Fibroblast of lung (primary cell): ENCODE measurements at places on chromosomes 12 and 14.
A peak's percentile ranks its signal among the peaks of the same experiment; 100 is the strongest.

DNA sequence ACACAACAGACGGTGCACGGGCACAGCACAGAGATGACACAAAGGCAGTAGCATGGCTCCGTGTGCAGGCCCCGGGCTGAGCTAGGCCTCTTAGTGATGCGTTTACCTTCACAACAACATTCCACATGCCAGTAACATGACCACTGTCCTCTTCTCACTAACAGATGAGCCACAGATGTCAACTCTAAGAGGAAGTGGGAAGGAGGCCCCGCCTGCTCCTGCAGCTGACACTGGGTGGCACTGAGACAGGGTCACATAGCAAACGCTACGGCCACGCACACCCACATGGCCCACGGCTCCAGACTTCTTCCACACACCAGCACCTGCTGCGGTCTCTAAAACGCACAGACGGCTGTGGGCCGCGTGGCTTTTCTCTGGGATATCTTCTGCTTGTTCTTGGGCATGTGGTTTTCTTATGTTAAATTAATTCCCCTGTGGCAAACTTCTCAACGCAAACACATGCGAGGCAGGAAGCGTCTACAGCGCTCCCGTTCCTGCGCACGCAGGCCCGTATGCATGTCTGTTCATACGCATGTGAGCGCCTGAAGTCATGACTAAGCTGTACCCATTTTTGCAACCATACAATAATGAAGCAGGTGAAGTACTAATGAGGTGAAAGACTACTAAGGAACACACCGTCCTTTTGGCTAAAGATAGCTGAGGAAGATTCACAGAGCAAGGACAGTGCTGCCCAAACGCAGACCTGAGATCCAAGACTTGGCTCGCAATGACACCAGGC, 26.8 kb downstream of the AMN start:
- H3K4me1 ChIP-seq: no peaks in the 10 kb centered on the region
- peaks cover 51% of the 10 kb centered on the region for H3K36me3 ChIP-seq
- DNase-seq: peak; percentile 22
- no peaks in the 10 kb centered on the region for H3K27me3 ChIP-seq

GRCh38 chr12:104600790-104601739, 144.3 kb downstream of the CHST11 start:
- H3K27ac ChIP-seq: no peak overlapping the region
- H3K36me3 ChIP-seq: no peaks in the 10 kb centered on the region
- no peak for DNase-seq
- H3K27me3 ChIP-seq: no peaks in the 10 kb centered on the region
- peaks cover 22% of the 10 kb centered on the region for H3K4me1 ChIP-seq

GRCh38 chr12:47270782-47271664, 191.3 kb upstream of the AMIGO2 start:
- no peaks in the 10 kb centered on the region for H3K4me1 ChIP-seq
- H3K36me3 ChIP-seq: no peaks in the 10 kb centered on the region
- no peak overlapping the region for H3K4me3 ChIP-seq
- no peaks in the 10 kb centered on the region for H3K27me3 ChIP-seq

DNA sequence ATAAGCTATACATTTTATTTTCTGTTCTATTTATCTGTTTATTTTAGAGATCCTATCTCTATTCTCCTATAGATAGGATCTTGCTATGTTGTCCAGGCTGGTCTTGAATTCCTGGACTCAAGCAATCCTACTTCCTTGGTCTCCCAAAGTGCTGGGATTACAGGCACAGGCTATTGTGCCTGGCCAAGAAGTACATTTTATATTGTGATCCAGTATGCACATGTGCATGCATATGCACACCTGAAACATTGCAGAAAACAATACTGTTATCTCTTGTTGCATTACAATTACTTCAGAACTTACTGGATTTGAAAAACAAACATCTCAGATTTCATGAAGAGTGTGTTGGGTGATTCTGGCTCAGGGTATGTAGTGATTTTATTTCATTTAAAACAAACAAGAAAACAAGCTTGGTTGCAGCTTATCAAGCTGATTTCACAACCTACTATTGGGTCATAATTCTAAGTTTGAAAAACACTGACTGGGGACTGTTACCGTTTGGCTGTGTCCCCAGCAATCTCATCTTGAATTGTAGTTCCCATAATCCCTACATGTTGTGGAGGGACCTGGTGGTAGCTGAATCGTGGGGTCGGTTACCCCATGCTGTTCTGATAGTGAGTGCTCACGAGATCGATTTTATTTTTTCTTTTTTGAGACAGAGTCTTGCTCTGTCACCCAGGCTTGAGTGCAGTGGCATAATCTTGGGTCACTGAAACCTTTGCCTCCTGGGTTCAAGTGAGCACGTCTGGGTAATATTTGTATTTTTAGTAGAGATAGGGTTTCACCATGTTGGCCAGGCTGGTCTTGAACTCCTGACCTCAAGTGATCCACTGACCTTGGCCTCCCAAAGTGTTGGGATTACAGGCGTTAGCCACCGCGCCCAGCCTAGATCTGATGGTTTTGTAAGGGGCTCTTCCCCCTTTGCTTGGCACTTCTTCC, 31.3 kb downstream of the ERC1 start:
- H3K4me3 ChIP-seq: no peak overlapping the region
- DNase-seq: no peak
- H3K36me3 ChIP-seq: no peaks in the 10 kb centered on the region
- H3K27ac ChIP-seq: no peak overlapping the region

DNA sequence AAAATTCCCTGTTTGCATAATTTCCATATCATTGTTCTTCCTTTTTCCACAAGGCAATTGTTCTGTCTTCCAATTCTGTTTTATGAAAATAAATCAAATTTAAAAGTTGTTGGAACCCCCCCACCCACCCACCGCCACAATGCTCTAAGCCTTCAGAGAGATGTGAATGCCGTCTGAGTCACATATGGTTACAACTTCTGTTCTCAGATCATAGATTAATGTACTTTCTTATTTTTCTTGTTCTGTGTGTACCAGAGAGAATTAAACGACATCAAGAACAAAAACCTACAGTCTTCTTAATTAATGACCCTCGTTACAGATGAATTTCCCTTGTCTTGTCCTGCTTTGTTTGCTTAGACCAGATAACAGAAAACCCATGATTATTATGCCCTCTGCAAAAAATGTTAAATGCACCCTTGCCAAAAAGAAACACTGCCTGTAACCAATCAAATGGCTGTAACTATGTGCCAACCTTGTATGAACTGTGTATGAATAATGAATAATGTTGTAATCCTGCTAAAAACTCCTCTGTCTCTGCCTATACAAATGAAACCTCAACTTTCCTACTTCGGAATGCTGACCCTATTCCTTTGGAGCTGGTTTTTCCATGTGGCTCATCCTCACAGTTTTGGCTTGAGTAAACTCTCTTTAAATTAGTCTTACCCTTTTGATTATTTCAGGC, 14.0 kb downstream of the OR6S1 start:
- H3K36me3 ChIP-seq: no peaks in the 10 kb centered on the region
- no peak for DNase-seq

DNA sequence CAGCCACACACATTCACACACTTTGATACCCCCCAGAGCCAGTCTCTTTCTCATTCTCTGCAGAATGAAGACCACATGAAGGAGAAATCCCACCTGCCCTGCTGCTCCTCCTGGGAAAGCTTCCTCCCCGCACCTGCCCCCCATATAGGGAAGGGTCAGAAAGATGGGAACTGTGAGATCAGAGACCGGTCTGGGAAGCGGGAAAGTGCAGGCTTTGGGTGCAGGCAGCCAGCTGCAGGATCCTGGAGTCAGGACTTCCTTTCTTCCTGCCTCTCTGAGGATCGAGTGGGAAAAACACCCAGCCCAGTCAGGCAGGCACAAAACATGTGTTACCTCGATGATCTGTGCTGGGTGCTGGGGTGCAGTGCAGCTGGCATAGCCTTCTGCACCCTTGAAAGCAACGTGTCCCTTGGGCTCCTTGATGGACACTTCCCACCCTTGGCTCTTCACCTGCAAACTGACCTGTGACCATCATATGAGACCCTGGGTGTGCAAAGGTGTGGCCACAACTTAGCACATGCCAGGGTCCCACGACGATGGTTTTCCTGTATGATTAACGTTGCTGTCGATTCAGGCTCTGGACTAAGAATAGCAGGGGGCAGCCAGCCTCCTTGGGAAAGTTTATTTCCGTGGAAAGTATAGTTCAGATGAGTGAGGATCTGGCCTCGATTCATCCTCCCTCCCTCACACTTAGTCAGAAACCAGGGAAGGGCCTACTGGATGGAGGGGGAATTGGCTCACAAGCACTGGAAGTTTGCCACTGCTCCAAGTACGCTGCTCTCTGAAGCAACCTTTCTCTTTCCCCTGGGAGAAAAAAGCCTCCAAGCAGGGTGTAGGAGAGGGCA, 105.4 kb upstream of the MED13L start:
- peaks cover 18% of the 10 kb centered on the region for H3K4me1 ChIP-seq
- no peaks in the 10 kb centered on the region for H3K27me3 ChIP-seq
- peak overlapping the region; percentile 18 for H3K4me3 ChIP-seq
- H3K36me3 ChIP-seq: no peaks in the 10 kb centered on the region

DNA sequence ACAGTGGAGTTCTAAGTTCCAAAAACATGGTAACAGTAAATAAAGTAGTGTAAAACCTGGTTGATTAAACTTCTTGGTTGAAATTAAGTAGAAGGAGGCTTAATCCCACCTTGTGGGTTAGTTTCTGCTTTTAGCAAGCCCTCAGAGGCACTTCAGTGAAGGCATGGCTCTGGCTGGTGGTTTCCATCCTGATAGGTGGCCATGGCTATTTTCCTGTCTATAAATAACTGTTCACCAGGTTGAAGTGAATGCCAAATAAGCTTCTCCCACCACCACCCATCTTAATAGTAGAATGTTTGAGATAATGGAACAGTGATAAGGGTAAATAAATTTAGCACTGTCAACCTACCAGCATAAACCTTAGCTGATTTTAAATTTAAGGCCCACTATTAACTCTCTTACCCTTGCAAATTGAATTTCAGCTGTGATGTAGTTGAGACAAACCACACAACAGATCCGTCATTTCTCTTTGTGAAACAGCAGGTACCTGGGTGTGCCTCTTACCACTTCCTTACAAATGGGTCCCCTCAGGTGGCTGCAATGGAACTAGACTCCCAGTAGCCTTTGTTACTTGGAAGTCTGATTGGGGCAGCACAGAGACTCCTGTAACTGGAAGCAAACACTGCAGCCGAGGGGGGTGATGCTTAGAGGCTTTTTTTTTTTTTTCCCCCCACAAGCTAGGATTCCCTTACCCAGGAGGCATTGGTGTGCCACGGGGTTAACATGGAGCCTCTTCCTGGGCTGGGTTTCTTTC, 41.4 kb downstream of the DAAM1 start:
- no peak overlapping the region for H3K27ac ChIP-seq
- H3K36me3 ChIP-seq: no peaks in the 10 kb centered on the region
- H3K27me3 ChIP-seq: no peaks in the 10 kb centered on the region
- H3K4me1 ChIP-seq: no peaks in the 10 kb centered on the region
- no peak overlapping the region for H3K4me3 ChIP-seq

DNA sequence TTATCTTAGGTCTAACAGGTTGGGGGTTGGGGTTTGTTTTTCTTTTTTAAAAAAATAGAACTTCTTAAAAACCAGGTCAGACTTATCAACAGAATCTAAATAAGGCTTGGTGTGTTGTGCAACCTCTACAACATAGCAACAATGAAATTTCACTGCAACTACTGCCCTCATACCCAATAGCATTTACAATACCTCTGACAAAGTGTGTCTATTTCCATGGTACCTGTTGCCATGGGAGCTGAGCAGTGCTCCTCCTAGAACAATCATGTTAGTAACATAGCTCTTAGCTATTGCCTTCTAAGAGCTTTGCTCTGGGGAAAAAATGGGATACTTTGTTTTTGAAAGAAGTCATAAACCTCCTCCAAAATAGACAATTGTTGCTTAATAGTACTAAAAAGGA, 103.3 kb upstream of the CCDC175 start:
- H3K27ac ChIP-seq: no peak overlapping the region
- H3K4me3 ChIP-seq: no peak overlapping the region
- no peaks in the 10 kb centered on the region for H3K4me1 ChIP-seq
- DNase-seq: peak; percentile 3
- no peaks in the 10 kb centered on the region for H3K36me3 ChIP-seq

- H3K27ac ChIP-seq: no peak overlapping the region
- no peak overlapping the region for H3K4me3 ChIP-seq
- H3K36me3 ChIP-seq: no peaks in the 10 kb centered on the region
- peaks cover 5% of the 10 kb centered on the region for H3K4me1 ChIP-seq
- no peaks in the 10 kb centered on the region for H3K27me3 ChIP-seq
- DNase-seq: peak; percentile 76
Measured at GRCh38 chr12:131869871-131870418, 24.5 kb upstream of the ULK1 start.

GRCh38 chr14:99732436-99733210, 48.5 kb downstream of the CYP46A1 start:
- H3K27ac ChIP-seq: no peak overlapping the region
- no peak overlapping the region for H3K4me3 ChIP-seq
- DNase-seq: no peak
- H3K4me1 ChIP-seq: peaks cover 8% of the 10 kb centered on the region

- no peaks in the 10 kb centered on the region for H3K4me1 ChIP-seq
- no peak overlapping the region for H3K4me3 ChIP-seq
- H3K36me3 ChIP-seq: no peaks in the 10 kb centered on the region
- H3K27me3 ChIP-seq: no peaks in the 10 kb centered on the region
Measured at GRCh38 chr12:88876857-88877256, 296.6 kb upstream of the KITLG start.

DNA sequence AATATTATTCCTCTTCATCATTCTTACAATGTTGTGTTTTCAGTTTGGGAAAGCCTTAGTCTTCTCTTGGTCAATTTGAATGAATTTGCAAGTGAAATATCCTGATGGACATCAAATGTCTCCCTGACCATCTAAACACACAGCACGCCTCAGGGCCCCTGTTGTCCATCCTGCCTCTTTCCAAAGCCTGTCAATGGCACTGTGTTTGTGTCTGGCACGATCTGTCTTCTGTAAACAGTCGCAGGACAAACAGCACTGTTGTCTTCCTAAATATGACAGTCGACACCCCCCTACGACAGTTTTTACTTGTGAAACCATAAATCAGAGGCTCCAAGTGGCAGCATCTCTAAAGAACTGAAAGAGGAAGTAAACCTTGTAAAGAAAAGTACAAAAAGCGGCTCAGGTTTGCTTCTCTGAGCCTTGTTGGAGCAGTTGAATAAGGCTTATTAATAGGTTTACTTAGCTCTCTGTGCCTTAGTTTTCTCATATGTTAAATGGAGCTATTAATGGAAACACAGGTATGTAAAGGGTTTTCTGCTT, 285.8 kb downstream of the NRXN3 start:
- H3K4me1 ChIP-seq: no peaks in the 10 kb centered on the region
- H3K27ac ChIP-seq: no peak overlapping the region
- no peak overlapping the region for H3K4me3 ChIP-seq
- no peak for DNase-seq
- H3K27me3 ChIP-seq: no peaks in the 10 kb centered on the region

DNA sequence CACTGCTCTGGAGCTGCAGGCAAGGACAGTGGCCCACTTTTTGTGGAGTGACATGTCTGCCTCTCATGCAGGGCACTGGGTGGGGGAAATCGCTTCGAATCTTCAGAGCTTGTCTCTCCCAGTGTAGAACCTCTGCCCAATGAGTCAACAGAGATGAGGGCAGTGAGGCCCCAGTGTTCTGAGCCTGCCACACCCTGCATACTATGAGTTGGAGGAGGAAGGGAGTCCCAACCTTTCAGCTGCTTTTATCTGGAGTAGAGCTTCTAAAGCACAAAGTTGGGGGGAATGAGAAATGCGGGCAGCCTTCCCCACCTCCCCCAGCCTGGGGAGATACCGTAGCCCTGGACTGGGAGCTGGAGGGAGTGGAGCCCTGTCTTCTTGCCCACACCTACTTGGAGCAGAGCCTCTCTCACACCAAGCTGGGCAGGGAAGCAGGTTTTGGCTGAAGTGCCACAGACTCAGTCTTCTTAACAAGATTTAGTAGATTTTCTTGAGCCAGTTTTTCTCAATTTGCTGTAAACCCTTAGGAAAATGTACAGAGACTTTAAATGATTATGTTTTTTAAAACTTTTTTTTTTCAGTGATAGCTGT, 159.1 kb downstream of the ADGRD1 start:
- H3K4me3 ChIP-seq: no peak overlapping the region
- H3K27me3 ChIP-seq: no peaks in the 10 kb centered on the region
- no peaks in the 10 kb centered on the region for H3K4me1 ChIP-seq
- DNase-seq: no peak
